Neural crest cell (in vitro differentiated cells): ENCODE measurements at places on chromosomes 2 and 18. TPM values are rescaled to one million over a fixed set of nuclear protein-coding genes. Genes with fewer than 3 reads are reported as not detected.

EMILIN1 gene
- total RNA-seq, result 22.6 and 24.1 TPM in 2 replicates

GRCh38 chr2:489084-489483 is 188.1 kb downstream of the TMEM18 start:
- DNase-seq, result no peak

- DNase-seq, result no peak
Observed at GRCh38 chr2:121237336-121237979, 47.5 kb downstream of the TFCP2L1 start.

GRCh38 chr2:216594081-216594480 is 39.1 kb upstream of the IGFBP2 start:
- DNase-seq, result no peak

MYO3B gene
- not detected in 2 replicates for total RNA-seq

ALPI gene
- total RNA-seq, result not detected in 2 replicates

GRCh38 chr2:216516730-216517350 is 18.2 kb downstream of the RPL37A start:
- no peak for DNase-seq

PLGLB2 gene
- 2.2 and 2.9 TPM in 2 replicates for total RNA-seq
